MV-4-11 (cell line): ENCODE measurements at places on chromosomes 1 and 21.
A peak's percentile ranks its signal among the peaks of the same experiment; 100 is the strongest.

GRCh38 chr1:172095846-172096245 is 254.5 kb downstream of the DNM3 start:
- no peak for DNase-seq

DNA sequence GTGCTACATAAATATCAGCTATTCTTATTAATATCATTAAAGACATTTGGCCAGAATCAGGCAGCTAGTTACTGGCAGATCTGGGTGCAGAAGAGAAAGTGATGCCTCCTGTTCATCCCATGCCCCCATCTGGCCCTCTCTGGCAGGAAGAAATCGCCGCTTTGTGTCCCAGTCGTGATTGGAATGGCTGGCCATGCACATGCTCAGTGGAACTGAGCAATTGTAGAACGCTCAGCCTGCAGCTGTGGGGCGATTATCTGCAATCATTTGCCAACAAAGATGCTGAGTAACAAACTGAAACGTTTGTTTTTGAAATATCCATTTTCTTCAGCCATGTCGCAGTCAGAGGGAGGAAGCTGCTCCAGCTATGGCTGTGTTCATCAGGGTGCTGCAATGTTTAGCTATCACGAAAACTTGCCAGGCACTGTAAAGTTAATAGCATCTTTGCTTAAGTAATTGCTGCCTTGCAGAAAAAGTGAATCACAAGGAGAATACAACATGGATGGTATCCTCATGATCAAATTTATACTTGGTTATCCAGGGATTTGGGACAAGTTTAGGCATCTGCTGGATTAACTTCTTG is 36.5 kb downstream of the NGF start:
- DNase-seq: no peak

- DNase-seq: no peak
Measured at GRCh38 chr1:38074302-38074677, 27.7 kb upstream of the POU3F1 start.

DNA sequence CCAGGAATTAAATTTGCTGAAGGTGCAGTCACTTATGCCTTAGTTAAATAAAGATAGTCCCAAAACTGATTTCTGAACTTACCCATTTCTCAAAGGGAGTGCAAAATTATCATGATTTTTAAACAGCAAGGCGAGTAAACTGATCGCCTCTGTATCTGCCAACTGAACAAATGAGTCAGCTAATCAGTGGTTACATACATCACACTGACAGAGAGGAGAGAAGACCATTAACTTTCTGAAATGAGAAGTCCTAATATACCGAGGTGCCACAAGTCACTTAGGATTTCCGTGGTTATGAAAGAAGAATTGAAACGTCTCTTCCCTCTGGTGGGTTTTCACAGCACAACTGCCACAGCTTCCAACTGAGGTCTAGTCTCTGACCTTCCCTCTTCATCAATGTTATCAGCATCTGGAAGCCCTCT is 400.7 kb downstream of the SMYD3 start:
- peak; percentile 98 for DNase-seq

DNA sequence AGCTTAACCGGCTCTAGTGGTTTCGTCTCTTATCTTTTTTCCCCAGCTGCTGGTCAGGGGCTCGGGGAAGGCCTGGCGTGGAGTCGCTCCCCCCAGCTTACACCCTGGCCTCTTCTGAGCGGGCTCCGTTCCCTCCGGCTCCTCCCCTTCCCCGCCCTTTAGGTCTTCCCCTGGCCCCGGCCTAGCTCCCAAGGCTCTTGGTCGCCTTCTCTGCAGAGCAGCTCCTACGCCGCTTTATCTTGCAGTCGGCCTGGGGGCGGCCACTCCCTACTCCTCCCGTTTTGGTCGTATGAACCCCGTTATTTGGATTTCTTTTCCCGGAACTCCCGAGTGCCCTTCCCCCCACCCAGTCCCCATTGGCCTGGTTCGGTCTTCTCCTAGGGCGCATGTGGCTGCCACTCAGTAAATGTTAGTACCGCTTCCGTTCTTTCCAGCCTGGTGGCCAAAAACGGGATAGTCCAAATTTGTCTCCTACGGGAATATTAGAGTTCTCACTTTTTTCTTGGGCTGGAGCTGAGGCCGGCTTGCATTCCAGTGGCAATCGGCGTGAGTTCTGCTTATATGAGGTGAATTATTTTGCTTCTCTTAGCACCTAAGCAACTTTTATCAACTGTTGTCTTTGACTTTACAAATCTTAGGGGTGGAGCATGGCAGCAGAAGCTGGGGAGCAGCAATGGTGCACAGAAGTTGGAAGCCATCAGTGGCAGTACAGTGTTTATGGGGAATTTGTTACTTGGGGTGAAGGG is 467 bp downstream of the THRAP3 start:
- DNase-seq: peak; percentile 76

- DNase-seq: no peak
Measured at GRCh38 chr1:167483790-167484189, 34.5 kb downstream of the CD247 start.

DNA sequence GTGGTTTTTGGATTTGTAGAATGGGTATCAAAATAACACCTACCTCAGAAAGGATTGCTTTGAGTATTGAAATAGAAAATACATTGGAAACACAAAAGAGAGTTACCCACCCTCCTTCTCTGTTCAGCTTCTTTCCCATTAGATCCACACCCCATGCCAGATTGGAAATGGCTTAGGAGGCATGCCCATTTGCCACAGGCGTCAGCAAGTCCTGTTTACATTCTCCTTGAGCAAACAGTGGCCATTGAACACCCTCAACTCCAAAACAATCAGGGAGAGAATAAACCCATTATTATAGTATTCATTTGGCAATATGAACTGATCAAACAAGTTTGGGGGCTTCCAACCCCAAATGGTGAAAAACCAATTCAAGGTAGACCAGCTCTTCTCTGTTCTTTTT is 2.4 kb downstream of the ELAPOR1 start:
- DNase-seq: no peak

DNA sequence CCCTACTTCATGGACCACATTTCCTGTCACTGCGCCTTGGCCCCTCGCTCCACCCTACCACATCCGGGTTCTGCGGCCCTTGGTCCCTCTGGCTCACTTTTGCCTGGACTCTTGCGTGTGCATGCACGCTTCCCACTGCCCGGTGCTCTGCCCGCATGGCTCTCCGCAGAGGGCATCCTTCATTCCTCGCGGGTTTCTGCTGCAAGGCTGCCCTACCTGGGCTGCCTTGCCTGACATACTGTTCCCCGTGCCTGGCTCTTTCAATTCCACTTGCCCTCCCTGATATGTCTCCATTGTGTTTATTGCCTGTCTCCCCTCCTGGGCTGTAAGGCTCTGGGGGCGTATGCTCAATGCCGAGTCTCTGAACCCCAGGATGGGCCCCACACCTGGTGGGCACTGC is 26.4 kb downstream of the MX2 start:
- no peak for DNase-seq

GRCh38 chr1:78301141-78301540 is 189.6 kb upstream of the PTGFR start:
- DNase-seq: no peak

- peak; percentile 75 for DNase-seq
Measured at GRCh38 chr21:15212206-15212605, 147.4 kb upstream of the NRIP1 start.

DNA sequence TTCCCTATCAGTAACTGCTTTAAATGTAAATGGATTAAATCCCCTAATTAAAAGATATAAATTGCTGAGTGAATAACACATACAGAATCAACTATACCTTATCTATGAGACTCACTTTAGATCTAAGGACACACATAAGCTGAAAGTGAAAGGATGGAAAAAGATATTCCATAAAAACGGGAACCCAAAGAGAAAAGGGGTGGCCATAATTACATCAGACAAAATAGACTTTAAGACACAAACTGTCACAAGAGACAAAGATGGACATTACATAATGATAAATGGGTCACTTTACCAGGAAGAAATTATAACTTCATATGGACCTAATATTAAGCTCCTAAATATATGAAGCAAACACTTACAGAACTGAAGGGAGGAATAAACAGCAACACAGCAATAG is 59.2 kb downstream of the SLC25A24 start:
- DNase-seq: no peak

GRCh38 chr21:34971656-34972055 is 77.4 kb downstream of the RUNX1 start:
- peak; percentile 44 for DNase-seq

DNA sequence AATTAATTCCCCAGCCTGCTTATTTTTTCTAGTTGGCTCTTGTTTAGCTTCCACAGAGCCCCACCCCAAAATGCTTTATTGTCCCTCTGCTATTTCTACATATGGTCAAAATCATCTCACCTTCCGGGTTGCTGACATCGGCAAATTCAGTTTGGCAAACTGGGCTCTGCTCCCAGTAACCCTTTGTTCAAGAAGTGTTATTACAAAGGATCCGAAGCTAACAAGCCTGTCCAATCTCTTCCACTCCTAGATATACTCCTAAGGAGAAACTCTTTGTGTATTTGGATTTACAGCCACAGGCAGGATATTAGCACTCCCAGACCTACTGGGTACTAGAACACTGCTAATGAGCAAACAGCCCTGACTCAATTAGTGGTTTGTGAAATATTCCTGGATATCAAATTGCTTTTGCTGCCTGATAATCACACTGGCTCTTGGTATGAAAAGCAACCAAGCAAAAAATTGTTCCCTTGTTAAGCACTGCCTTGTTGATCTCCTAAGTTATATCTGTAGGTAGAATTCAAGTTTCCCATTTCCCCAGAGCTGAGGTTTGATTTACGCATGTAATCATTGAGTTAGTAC is 4.0 kb downstream of the JUN start:
- DNase-seq: no peak

DNA sequence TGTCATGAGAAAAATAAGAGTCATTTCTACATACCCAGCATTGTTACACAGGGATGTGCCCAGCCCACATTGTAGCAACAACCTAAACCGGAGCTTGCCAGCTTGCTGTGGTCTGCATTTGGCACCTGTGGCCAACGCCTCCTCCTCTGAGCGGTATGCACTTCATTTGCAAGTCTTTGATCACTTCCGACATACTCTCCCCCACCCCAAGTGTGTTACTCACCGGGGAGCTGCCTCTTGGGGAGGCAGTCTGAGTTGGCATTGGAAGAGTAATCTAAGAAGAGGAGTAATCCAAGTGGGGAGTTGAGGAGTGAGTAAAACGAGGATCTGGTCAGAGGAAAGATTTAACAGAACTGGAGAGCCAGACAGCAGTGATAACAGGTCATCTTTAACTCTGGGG is 3.8 kb downstream of the BCL9 start:
- no peak for DNase-seq

GRCh38 chr1:150371110-150371509 is 7.2 kb downstream of the RPRD2 start:
- DNase-seq: no peak

DNA sequence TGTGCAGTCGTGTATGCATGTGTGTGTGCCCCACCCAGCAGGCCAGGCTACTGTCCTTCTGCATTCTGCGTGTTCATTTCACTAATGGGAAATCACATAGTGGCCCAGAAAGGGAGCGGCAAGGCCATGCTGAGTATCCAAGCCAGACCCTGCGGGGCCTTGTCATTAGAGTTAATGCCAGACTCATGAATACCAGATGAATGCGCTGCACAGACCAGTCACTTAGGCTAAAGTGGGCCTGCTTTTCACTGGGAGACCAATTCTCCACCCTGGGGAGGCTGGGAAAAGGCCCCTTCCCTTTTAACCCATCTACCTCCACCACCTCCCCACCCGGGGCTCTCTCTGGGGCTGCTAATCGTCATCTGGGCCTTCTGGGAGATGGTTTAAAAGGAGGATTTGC is 17.0 kb upstream of the GRIK3 start:
- no peak for DNase-seq

- DNase-seq: no peak
Measured at GRCh38 chr21:45539796-45540600, 2.2 kb downstream of the SLC19A1 start.

- DNase-seq: peak; percentile 83
Measured at GRCh38 chr1:199173356-199173755, 534.5 kb downstream of the PTPRC start.

- no peak for DNase-seq
Measured at GRCh38 chr1:156675210-156676113, 1.7 kb downstream of the NES start.

GRCh38 chr1:54300401-54300800 is 100.4 kb downstream of the MRPL37 start:
- DNase-seq: no peak

- peak; percentile 34 for DNase-seq
Measured at GRCh38 chr1:172002725-172003345, 161.5 kb downstream of the DNM3 start.

GRCh38 chr1:156383023-156383422 is 14.0 kb downstream of the RHBG start:
- peak; percentile 39 for DNase-seq

- no peak for DNase-seq
Measured at GRCh38 chr1:94754570-94754969, 65.6 kb upstream of the SLC44A3 start.

DNA sequence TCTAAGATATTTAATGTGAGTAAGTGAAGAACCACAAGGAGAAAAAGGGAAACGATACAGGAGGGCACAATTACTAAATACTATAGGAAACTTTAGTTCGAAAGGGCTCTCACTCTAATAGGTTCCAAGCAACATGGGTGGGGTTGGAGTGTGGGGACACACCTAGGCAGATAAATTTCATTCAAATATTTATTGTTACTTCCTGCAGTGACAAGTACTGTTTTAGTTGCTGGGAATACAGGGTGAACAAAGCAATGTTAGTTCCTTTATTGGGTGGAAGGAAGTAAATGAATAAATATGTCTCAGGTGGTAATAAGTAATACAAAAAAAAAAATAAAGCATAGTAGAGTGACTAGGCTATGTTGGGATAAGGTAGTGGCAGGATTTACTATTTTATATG is 73.2 kb upstream of the B3GALT2 start:
- no peak for DNase-seq

DNA sequence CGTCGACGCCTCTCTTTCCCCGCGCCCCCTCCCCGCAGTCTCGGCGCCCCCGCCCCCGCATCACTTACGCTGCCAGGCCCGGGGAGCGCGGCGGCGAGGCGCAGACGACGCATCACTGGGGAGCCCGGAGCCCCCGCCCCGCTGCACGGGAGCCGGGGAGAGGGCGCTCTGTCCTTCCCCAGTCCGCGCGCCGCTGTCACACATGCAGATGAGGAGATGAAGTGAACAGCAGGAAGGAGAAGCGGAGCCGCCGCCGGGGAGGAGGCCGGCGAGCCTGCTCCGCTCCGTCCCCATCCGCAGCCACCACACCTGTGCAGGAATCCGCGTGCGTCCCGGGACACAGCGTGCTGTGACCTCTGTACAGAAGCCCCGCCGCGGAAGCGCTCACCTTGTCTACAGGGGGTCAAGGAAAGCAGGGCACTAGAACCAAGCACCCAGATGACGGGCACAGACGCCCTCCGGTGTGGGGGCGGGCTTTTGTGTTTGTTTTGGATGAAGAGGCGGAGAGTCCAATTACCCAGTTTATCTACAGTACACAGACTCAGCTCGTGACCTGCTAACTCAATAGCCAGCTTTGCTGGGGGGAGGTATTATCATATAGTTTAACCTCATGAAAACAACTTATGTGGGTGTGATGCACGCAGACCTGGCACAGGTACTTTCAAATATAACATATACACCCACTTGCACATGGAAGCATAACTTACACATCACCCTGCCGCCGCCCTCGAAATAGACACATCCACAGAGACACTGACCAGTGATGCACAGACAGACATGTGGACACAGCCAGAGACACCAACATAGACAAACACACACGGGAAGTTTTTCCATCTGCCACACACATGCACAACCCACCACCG is 12.4 kb downstream of the KLHDC8A start:
- DNase-seq: no peak

- no peak for DNase-seq
Measured at GRCh38 chr1:7149080-7149838, 364.0 kb downstream of the CAMTA1 start.
